Germinal center (tissue), 1 donor: ENCODE measurements at places on chromosomes 12 and 14.

DNA sequence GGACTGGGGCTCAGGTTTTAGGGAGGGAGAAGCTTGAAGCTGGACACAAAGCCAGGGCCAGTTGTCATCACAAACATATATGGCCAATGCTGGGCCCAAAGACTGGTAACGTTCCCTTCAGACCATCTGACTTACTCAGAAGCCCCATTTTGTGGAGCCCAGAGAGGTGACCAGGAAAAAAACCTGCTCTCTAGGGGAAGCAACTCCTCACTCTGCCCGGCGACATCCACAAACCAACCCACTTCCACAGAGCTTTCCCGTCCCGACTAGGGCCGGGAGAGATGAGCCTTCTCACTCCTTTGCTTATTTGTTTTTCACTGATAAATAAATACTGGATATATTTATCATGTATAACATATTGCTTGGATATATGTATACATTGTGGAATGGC, 180.9 kb upstream of the RTL1 start:
- no peak for DNase-seq

DNA sequence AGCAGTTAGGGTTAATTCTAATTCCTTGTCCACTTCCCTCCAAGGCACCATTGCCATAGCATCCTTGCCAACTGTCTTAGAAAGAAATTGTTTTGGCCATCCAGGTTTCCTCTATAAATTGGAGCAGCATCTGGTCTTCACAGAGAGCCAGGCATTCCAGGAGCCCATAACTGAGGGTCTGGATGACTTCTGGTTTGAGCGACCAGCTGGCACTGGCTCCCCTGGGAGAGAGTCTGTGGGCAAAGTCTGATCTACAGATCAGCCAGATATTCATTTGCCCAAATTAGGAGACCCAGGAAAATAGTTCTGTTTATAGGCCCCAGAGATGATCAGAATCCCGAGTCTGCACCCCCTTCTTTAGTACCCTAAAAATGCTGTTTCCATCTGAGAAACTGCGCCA, 16.0 kb downstream of the VSX2 start:
- no peak for DNase-seq

DNA sequence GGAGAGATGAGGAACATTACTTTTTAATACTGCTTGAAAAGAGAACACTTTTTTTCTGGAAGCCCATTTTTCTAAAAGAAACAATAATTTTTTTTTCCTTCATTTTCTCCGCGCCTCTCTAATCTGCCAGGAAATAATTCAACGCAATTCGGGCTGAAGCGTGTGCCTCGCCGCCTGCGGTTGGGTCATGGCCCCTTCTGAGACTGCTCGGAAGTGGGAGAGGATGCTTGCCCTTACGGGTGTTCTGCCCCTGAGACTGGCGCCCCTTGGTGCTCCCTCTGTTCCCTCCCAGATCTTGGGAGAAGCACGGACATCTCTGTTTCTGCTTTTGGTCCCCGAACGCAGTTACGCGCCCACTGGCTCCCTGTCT, 332 bp upstream of the TBC1D30 start:
- no peak for DNase-seq

GRCh38 chr14:91606851-91607250, 96.7 kb upstream of the PPP4R3A start:
- DNase-seq, result no peak

DNA sequence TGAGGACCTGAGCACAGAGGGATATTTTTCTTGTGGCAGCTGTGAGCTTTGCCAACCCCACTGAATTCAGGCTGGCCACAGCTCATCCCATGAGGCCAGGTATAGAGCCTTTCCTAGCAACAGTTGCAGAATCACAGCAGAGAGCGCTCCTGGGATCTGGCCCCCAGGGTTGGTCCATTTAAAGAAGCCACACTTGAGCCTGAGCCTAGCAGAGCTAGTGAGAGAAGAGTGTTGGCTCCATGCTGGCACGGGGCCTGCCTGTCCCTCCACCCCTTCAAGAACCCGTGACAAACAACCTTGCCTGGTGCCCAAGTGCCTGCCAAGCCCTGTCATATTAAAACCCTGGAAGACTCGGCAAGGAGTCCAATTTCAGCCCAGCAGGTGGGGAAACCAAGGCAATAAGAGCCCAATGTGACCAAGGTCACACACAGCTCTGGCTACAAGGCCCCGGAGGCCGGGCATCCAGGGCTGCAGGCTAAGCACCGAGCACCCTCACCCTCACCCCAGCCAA, 91.6 kb downstream of the LRRC74A start:
- no peak for DNase-seq

GRCh38 chr12:3620856-3621255, 129.9 kb downstream of the PRMT8 start:
- DNase-seq, result no peak

DNA sequence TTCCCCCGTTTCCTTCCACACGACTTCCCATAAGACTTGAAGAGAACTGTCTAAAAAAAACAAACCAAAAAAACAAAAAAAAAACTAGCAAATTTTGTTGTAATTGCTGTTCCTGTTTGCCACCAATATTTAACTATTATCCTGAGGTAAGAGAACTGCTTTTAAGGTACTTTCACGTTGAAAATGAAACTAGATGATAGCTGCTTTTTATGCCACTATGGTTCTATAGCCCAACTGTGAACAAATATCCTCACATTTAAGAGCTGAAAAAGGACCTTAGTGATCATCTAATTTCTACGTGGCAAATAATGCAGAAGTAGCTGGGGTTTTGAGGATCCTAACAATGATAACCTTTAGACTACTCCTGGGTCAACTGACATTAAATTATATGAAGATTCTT, 98.6 kb downstream of the TAOK3 start:
- no peak for DNase-seq

DNA sequence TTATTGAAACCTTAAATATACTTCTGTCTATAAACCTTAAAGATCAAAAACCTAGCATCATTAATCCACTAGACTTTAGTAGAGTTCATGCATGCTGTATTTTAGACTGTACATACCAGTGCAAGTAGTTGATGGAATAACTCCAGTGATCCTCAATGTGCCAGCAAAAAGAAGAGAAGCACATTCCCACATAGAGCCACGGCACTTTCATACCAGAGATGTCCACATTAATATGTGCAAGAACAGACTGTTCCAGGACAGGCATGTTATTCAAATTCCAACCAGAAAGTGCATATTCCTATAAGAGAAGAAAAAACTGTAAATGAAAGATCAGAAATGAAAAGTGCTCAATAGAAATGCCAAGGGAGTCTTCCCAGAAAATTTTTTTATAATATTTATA, 55.0 kb downstream of the KDM5A start:
- DNase-seq, result no peak

- DNase-seq, result no peak
Observed at GRCh38 chr14:32426028-32426427, 96.9 kb downstream of the AKAP6 start.

DNA sequence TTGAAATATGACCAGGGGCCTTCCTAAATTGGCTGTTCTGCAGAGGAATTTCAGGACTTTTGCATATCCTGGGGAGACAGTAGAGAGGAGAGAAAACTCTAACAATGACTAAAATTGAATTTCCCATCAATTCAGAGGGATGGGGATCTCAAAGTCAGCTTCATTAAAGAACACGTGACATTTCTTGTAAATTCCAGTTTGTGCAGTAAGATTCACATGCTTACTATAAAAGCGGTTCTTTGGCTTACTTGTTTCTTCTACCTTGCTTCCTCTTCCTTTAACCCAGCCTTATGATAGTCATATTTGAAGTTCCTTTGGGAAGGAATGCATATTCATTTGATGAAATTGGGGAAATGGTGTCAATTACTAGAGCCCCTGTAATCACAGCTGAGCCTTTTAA, 143.7 kb upstream of the GZMB start:
- no peak for DNase-seq

GRCh38 chr14:50116966-50117365, 594 bp upstream of the VCPKMT start:
- no peak for DNase-seq

DNA sequence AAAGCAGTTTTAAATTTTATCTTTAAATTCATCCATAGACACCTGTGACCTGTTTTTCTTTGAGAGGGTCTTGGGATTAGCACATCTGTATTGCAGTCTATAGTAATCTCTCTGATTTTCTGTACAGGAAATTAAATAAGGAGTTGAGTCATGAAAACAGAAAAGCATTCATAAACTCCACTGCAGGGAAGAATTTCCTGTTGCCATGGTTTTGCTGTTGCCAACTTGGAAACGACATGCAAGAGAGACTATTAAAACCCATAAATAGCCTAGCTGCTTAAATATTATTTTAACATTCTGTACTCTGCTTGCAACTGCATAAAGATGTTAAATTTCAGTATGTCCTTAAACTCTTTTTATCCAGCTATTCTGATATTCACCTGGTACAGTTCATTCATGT, 281.0 kb upstream of the RGS6 start:
- no peak for DNase-seq

DNA sequence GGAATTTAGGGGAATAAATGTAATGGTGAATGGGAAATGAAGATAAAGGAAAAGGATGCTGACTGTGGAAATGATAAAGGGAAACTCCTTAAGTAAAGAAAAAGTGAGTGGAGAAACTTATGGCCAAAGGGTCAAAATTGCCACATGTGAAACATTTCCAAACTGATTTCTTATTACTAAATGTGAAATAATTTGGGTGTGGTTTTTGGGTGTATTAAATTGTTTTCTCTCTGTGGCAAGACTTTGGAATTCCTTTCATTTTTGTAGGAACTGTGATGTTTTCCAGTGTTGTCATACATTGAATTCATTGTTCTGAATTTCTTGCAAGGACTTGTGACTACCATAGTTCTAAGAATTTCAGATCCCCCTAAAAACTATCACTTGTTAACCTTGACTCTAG, 1891.5 kb upstream of the SEL1L start:
- DNase-seq, result no peak

DNA sequence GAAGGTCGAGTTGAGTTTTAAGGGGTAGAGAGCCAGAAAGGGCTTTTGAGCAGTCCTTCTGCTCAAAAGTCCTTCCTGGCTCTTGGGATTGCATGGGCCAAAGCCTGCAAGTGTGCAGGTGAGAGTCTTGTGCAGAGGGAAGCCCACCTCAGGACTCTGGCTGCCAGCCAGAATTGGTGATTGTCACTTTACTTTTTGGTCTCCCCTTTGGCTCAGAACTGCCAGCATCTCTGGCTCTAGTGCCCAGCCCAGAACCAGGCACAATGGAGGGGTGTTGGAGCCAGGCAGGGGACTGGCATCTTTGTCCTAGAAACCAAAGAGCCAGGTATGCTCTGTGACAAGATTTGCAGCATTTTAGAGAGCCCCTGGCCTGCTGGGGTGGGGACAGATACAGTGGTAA, 23.5 kb downstream of the FAM222A start:
- no peak for DNase-seq

DNA sequence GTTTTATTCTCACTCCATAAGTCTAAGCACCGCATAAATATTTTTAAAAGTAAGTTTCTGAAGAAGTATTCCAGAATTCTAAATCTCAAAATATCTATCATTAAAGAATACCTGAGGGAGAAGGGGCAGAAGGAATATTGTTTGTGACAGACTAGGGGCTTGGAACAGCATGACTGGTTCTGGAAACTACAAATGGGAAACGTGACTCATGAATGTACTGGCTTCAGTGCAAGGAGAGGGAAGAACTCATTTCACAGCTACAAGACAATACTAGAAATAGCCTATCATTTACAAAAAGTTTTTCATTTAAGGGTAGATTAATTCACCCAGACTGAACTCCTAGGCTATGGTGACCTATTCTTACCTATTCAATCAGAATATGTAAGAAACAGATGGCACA, 121.3 kb downstream of the SLC25A21 start:
- DNase-seq, result no peak

DNA sequence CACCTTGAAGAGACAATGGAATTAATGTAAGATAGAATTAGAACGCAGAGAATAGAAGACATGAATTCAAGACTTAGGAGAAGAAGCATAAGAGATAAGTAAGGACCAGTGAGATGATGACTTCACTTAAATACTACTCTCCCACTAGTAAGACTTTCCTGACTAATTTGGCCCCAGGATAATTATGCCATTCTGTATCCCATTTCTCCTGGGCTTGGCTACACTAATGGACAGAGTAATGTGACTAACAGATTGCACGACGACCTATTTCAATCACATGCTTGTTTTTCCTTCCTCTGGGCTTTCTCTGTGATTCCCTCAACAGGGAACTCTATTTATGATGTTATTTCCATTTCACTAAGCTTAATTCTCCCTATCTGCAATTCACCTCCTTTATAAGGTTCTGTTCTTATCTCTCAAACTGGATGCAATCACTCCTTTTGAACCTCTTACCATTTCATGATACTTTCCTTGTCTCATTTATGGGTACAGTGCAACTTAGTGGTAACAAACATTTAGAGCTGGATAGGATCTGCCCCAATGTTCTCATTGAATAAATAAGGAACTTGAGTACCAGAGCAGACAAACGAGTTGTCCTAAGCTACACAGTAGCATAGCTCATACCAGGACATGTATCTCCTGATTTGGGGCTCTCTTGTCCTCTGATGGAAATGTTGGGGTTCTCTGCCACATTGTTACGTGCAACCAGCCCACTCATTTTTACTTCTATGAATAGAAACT, 102.7 kb downstream of the BTG1 start:
- no peak for DNase-seq

GRCh38 chr12:119302451-119303080, 32.0 kb upstream of the CCDC60 start:
- DNase-seq, result no peak

DNA sequence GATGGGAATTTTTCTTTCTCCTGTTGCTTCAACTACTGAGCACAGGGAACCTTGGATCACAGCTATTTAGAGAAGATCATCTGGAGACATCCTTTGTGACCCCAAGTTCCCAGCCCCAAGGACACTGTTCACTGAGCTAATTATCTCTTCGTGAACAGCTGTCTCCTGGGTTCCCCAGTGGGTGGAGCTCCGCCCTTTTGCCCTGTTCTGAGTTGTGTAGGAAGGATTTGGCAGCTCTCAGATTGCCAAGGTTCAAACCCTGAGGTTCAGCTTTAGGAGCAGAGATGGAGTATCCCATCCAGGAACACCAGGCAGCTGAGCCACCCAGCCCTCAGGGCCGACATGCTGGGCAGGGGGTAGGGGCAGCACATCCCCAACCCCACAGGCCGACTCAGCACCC, 32.0 kb downstream of the NGB start:
- DNase-seq, result no peak

GRCh38 chr12:81585787-81586186, 173.4 kb downstream of the PPFIA2 start:
- DNase-seq, result no peak

DNA sequence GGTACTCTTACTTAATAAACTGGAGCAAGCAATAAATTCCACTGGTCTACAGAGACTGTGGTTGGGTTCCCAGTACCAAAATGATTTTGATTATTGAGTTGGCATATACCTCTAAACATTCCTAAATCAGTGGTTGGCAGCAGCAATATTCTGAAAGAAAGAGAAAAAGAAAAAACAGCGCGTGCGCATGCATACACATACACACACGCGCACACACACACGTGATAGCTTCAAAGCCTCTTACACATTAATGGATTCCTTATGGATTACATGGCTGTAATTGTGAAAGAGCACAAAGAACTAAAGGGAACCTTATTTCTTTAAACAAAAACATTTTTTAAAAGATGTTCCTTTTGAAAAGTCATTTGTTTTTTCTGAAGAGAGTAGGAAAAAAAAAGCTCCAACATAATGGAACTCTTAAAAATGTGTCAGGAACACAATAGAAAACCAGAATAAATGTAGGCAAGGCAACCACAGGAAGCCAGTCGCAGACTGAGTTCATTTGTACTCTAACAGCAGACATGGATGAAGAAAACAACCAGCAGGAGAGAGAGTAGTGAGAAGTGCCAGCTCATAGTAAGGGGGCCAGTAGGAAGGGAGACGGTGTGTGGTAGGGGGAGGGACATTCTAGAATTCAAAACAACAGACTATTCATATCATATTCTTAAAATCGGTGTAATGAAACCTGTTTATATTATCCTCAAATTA, 80.0 kb downstream of the DRAM1 start:
- DNase-seq, result no peak

- DNase-seq, result no peak
Observed at GRCh38 chr14:24440606-24441399, 1.8 kb downstream of the SDR39U1 start.
